ENCODE measurements at places on chromosomes 11 and 22.
A peak's percentile ranks its signal among the peaks of the same experiment; 100 is the strongest.

DNA sequence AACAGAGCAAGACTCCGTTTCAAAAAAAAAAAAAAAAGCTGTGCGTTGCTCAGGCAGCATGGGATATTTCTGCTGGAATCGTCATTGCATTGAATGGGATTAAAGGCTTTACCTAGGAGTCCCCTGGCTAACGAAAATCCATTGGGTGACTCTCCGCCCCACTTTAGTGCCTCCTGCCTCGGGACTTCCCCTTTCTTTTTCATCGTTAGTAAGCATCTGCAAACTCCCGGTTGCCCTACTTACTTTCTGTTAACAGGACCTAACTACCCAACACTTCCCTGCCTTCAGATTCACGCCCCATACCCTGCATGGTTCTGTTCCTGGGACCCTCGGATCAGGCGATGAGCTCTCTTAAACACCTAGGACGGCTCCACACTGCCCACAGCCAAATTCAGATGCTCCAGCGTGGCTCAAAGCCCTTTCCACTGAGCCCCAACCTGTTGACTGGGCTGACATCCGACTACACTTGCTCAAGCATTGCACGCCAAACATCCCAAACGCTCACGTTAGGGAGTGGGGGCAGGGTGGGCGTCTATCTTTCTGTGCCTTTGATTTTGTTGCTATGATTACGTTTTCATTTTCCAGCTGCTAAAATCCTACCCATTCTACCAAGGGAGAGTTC lies 143.8 kb downstream of the ST3GAL4 start:
- no peak for DNase-seq

DNA sequence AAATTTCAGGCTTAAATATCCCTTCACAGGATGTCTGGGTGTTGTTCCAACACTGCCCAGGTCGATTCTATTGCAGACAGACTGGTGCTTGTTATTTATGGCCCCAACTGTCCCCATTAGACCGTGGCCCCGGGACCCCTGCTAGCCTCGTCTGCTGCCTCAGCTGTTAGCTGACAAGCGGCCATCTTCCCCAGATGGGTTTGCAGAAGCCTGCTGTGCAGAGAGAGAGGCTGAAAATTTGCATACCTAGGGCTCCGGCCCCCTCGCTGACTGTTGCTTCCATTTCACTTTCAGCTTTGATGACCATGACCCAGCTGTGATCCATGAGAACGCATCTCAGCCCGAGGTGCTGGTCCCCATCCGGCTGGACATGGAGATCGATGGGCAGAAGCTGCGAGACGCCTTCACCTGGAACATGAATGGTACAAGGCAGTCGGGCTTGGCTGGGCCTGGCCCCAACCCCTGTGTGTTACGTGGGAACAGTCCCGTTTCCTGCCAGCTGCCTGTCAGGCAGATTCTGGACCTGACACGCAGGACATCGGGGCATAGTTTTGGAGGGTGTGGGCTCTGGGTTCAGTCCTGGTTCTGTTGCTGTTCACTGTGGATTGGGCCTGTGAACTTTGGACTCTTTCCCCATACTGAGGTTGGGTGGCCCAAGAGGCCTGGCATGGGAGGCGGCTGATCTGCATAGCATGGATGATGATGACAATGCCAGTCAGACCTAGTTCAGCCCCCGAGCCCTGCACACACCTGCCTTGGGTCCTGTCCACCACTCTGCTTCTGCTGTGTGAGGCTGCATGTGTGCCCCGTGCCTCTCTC lies 16.4 kb downstream of the SMARCB1 start:
- no peak for DNase-seq

GRCh38 chr11:101357771-101358170 lies 226.0 kb downstream of the TRPC6 start:
- DNase-seq = no peak

GRCh38 chr11:71298761-71299181 lies 46.4 kb upstream of the SHANK2 start:
- no peak for DNase-seq

DNA sequence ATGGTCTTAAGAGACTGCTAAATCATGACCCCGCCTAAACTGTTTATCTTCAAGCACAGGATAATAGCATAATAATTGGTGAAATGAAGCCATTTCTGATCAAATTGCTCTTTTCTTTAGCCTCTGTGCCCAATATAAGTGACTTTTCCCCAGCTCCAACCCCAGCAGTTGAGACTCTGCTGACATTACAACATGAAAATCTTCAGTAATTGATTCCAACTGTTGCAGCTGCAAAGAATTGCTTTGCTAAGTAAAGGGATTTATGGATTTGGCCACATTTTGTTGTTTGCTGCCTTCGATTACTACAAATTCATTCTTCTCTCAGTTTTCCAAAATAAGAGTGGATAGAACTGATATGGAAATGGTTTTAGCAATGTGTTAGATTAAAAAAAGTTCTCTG lies 576.7 kb upstream of the LRRC4C start:
- DNase-seq = peak; percentile 19

DNA sequence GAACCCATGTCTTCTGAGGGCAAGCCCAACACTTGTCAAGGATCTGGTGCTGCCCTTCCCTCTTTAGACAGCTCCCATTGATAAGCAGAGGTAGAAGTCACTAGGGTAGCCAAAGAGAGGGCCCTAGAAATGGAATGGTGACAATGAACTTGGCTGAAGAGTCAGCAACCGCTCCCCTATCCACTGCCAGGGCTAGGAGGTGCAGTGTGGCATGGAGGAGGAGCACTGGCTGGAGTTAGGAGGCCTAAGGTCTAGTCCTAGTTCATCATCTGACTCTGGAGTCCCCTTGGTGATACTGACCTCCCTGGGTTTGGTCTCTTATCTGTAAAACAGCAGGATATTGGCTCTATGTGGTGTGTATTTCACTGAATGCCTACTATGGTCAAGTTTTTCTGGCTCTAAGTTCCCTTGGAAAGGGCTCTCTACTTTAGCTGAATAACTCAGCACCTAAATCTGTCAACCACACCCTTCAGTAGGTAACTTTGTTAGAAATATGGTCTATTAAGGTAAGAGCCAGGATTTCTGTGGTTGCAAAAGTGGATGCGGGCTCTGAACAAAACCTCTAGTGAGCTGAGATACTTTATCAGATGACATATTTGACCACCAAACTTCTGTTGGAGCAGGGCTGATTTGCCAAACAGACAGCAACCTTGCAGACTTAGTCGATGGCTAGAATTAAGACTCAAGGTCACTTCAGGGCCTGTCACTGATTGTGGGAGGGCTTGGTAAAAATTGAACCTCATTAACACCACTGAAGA lies 10.5 kb downstream of the TIMP3 start:
- no peak for DNase-seq

All from fibroblast of upper back skin (primary cell).